ENCODE measurements at places on chromosomes 2 and 18.

GRCh38 chr2:138630164-138630563 is 128.6 kb downstream of the SPOPL start:
- DNase-seq, result no peak

DNA sequence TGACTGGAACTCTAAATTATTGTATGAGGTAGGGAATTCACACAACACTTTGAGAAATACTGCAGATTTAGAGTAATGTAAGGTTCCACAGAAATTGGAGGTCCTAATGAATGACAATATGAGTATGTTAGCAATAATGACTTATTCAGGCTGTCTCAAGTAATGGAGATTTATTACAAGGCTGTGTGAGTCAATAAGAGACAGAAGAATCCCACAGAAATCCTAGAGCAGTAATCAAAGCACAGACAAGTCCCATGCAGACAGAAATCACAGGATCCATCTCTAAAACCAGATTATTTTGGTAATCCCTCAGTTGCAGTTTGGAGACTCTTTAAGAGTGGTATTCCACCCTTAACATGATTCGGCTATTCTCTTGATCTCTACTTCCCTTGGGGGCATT is 83.6 kb downstream of the FAM161A start:
- no peak for DNase-seq

GRCh38 chr2:134555411-134555810 is 163.4 kb downstream of the TMEM163 start:
- no peak for DNase-seq

GRCh38 chr2:190138032-190138431 is 75.5 kb upstream of the MSTN start:
- no peak for DNase-seq

DNA sequence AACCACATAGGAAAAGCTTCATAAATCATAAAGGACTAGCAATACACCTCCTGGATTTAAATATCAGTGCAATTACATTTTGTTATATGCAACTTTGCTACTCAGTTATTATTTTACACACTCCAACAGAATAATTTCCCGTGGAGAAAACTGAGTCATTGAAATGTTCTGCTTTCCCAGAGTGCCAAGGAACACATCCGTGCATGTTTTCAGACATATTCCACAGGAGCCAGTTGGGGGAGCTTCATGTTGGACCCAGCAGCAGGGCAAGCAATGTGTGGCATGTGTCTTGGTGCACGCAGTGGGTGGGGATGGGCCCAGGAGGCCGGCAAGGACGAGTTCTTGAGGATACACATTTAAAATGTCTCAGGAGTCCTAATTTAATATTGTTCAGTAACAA is 14.4 kb upstream of the SMIM21 start:
- DNase-seq, result no peak

GRCh38 chr2:136051725-136052048 is 66.3 kb upstream of the DARS1 start:
- DNase-seq, result no peak

DNA sequence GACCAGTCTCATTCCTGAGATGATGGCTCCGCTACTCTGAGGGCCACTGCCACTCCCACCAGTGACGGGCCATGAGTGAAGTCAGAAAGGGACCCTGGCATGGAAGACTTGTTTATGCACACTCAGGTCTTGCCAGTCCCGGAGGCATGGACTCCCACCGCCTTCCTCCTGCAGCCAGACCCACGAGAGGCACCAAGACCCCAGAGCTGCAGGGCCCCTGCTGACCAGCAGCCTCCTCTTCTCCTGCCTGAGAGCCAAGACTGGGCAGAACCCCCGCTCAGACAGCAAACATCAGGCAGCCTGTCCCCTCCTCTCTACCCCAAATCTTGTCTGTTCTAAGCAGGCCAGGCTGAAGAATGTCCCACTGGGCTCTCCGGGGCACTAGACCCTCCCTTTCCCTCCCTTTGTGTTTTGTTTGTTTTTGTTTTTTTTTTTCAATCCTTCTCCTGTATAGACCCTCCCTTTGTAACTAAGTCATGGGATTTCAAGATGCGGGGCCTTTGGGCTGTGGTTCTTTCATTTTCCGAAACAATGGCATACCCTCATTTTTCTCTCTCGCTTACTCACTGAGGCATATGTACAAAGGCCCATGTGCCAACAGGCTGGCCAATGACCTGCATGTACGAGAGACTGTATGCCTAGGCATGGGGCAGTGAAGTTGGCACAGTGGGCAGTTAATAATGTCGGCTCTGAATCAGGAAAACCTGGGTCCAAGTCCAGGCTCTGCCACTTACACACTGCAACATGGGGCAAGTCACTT is 24.3 kb upstream of the MAPRE3 start:
- no peak for DNase-seq

DNA sequence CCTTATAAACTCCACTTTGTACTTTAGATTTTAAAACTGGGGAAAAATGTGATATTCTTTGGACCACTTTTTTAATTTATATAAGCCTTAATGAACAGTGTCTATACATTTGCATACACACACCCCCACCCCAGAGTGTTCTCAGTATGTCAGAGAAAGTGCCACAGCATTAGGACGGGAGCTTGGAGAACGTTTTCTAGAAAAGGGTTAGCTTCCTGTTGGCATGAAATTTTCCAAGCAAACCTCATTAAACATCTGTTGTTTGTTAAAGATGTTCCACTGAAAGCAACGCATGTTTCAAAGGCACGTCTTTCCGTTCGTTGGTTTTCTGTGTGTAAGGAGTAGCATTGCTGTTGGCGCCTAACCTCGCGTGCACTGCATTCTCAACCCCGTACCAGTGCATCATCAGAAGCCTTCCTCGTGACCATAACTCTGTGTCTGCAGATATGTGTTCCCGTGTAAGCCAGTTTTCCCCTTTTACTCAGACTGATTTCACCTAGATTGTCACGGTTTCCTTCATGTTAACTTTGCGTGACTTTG is 228.5 kb downstream of the ALPK2 start:
- no peak for DNase-seq

All from right hindlimb (tissue), 1 donor.